ENCODE measurements at places on chromosomes 12 and 14.

DNA sequence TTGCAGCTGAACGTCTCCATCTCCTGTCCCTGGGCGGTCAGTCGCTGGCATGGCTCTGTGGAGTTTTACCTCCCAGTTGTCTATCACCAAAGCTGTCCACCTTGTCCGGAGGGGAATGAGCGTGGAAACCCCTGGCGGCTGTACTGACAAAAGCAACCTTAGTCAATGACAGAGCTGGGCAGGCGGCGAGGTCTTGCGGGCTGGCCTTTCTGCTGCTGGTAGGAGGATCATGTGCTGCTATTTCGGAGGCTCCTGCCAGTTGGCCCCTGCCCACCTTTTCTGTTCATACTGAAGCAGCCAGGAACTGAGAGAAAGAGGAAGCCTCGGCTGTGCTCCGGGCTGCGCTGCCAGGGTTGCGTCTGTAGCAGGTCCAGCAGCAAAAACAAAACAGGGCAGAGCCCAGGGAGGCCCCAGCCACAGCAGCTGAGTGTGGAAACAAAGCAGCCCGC, 57.7 kb downstream of the HMGA2 start:
- no peak for DNase-seq

DNA sequence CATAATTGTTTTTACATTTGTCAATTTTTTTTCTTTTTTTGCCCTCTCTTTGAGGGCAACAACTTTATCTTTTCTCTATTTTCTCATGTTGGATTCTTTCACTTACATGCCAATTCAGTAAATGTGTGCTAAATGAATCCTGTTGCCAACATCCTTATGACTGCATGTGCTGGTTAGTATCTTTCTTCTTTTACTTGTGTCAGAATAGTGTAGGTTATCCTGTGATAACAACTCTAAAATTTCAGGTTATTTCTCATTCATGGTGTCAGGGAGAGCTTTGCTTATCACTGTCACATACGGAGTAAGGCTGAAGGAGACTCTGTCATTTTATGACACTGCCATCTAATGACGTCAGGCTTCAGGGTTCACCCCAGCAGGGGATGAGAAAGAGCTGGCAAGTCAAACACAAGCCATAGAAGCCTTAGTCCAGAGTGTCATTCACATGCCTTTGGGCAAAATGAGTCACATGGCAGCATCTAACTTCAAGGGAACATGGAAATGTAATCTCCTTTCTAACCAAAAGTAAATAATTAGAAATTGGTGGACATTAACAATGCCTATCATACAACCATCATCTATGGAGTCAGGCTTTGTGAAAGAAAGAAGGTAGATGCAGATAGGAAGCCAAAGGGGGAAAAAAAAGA, 242.5 kb upstream of the ATP2B1 start:
- DNase-seq = no peak

GRCh38 chr12:42283739-42284138, 42.2 kb downstream of the ZCRB1 start:
- DNase-seq = no peak

DNA sequence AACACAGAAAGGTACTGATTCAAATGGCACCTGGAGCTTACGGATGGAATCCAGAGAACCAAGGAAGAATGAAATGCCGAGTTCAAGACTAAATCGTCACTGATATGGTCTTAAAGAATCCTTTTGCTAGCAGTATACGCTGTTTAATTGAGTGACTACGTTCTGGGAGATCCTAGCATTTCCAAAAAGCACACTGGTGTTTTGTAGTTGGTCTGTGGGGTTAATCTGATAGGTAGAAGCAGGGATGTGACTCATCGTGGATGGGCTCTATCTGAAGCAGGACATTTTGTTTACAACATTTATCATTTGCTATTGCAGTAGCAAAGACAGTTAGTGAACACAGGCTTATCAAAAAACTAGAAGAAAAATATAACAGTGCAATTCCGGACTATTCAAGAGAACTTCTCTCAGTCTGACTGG, 169.2 kb upstream of the HMGA2 start:
- DNase-seq = no peak

DNA sequence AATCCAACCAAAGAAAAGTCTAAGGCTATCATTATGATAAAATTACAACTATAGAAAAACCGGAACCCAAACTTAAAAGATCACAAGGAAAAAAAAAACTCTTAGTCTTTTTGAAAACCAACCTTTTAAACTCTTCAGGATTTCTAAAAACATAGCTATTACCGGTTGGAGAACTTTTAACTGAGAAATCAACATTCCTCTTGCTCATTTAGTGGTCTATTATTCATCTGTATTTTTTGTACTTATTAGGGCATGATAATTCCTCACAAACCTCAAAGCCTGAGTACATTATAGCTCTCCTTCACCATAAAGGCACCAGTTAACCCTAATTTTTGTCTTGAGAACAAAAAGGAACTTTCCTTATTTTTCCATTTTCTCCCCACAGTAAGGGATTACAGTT, 10.4 kb downstream of the LUM start:
- DNase-seq = no peak

- no peak for DNase-seq
Observed at GRCh38 chr12:32025906-32026305, 66.7 kb downstream of the RESF1 start.

- peak; percentile 59 for DNase-seq
Observed at GRCh38 chr14:105974902-105975301, 448.5 kb downstream of the TMEM121 start.

- peak; percentile 77 for DNase-seq
Observed at GRCh38 chr14:106268013-106268727, 741.8 kb downstream of the TMEM121 start.

DNA sequence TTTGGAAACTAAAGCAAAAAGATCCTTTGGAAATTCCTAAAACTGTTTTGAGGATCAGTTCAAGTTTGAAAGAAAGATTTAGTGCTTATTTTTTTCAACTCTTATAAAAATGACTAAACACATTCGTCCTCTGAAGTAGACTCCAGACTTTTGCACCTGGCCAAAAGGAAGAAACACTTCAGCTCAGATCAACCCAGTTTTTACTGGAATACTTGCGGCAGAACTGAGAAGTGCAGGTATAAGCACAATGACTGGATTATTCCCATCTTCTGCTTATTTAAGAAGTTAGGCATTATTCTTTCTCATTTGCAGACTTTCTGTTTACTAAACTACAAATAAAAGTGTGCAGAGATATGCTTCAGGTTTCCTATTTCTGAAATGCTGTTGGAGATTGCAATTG, 41.9 kb downstream of the PDE6H start:
- no peak for DNase-seq

- DNase-seq = no peak
Observed at GRCh38 chr14:68249661-68250451, 430.3 kb downstream of the RAD51B start.

GRCh38 chr14:68144051-68144681, 324.6 kb downstream of the RAD51B start:
- DNase-seq = no peak

GRCh38 chr12:93197067-93197593, 180.6 kb upstream of the NUDT4 start:
- DNase-seq = no peak

DNA sequence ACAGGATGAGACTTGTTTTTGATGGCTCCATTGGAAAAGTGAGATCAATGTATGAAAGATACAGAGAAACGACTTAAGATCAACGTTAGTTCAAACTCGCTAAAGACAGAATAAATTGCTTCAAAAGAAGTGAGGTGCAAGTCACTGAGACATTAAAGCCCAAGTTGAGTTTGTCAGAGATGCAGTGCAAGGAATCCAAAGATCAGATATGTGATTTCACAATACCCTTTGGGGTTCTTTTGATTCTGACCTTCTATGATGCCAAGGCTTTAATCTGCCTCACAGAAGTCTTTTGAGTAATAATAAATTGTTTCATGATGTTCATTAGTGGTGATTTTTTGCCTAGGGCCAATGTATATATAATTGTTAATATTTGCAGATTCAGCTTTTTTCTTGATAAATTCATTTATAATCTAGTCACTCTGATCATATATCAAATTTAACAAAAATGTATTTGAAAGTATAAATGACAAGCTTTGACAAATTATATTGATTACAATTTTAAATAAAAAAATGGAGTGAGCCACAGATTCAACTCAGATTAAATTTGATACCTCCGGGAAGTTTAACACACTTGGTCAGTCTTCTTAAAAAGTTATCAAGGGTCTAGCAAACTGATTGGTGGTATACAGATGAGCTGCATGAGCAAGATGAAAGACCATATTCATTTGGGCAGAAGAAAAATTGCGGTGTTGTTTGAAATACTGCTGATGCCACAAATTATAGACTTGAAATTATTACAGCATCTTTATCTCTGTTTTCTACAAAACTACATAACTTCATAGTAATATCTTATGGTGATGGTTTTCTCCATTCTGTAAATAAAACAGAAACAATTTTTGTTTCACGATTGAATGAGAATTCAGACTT, 144.8 kb upstream of the FAR2 start:
- DNase-seq = no peak

DNA sequence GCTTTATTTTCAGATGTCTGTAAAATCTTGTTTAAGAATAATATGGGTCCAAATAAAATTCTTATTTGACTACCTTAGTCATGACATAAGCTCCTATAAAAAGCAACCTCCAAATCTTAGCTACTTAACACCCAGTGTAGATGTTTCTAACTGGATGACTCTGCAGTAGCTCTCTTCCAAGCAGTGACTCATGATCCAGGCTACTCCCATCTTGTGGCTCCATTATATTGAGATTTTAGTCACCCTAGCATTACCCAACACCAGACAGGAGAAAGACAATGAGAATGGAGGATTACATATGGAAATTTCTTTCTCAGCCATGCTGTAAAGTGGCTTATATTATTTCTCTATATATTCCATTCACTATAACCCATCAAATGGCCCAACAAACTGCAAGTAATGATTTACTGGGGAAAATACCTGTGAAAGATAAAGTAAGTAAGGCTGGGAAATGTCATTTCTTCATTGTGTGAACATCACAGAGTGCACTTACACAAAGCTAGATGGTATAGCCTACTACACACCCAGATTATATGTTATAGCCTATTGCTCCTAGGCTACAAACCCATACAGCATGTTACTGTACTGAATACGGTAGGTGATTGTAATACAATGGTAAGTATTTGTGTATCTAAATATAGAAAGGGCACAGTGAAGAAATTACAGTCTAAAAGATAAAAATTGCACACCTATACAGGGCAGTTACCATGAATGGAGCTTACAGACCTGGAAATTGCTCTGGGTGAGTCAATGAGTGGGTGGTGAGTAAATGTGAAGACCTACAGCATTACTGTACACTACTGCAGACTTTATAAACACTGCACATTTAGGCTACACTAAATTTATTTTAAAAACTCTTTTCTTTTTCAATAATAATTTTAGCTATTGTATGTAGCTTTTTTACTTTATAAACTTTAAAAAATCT, 163.2 kb downstream of the DYRK2 start:
- no peak for DNase-seq

DNA sequence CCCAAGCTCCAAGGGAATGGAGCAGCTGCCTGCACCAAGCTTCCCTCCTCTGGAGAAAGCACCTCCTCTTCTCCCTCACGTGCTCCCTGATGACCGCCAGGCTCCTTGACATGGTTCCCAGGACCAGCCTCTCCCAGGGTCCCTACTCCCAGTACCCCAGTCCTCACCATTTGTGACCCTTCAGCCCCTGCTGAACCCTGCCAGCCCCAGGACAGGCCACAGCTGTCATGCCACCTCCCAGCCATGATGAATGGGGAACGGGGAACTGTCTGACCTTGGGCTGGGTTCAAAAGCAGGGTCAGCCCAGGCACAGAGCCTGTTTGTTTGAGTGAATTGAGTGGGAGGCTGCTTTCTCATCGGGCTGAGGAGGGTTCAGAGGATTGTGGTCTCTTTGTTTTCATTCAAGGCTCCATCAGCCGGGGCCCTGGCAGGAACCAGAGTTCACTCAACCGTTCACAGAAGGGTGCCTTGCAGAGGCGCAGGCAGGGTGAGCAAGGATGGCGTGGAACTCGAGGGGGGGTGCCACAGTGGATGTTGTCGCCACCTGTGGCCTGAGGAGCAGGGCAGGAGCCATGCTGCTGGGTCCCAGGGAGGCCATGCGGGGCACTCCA, 344.5 kb upstream of the SFSWAP start:
- no peak for DNase-seq

DNA sequence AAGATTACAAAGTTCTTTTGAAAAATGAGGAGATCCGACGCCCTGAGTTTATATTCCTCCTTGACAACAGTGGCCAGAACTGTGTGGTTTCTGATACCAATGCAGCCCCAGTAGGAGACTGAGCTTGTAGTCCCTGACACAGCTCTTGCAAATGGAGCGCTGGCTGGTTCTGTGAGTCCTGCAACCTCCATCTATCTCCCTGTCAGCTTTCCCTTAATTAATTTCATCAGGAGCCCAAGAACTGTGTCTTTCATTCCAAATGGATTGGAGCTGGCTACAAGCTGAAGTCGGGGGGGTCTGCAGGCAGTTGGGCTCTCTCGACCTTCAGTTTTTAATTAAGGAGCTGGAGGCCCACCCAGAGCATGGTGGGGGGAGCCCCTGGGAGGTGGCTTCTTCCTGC, 160.6 kb downstream of the ADGRD1 start:
- no peak for DNase-seq

- DNase-seq = no peak
Observed at GRCh38 chr12:69688471-69689427, 10.4 kb downstream of the BEST3 start.

- DNase-seq = no peak
Observed at GRCh38 chr14:82230748-82231147, 697.1 kb upstream of the SEL1L start.

GRCh38 chr12:19035536-19035935, 94.0 kb upstream of the PLEKHA5 start:
- DNase-seq = no peak

DNA sequence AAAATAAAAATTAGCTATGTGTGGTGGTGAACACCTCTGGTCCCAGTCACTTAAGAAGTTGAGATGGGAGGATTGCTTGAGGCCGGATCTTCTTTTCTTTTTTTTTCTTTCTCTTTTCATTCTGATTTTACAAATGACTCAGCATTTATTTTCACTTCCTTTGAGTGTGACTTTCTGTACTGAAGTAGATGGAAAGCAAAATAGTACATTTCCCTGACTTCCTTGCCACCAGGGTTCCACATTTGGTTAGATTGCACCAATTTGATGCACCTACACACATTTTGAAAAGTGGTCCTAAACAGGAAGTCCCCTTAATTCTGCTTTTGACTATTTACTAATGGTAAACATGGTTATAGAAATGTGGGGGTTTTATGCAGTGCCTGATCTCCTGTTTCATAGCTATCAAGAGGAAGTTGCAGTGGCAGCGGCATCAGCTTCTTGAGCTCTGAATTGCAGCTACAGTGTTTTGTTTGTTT, 13.0 kb upstream of the LEMD3 start:
- DNase-seq = no peak

- peak; percentile 51 for DNase-seq
Observed at GRCh38 chr12:31959701-31960391, 631 bp downstream of the RESF1 start.

- no peak for DNase-seq
Observed at GRCh38 chr14:51269634-51270033, 29.6 kb downstream of the TMX1 start.

- no peak for DNase-seq
Observed at GRCh38 chr14:59177262-59177661, 11.2 kb upstream of the DAAM1 start.

- DNase-seq = no peak
Observed at GRCh38 chr14:51206462-51206861, 33.6 kb upstream of the TMX1 start.

GRCh38 chr12:52899338-52900035, 5.4 kb downstream of the KRT8 start:
- no peak for DNase-seq
